ENCODE measurements at places on chromosomes 7 and 10.

GRCh38 chr7:511476-512145 lies 8.0 kb downstream of the PDGFA start:
- DNase-seq: no peak

DNA sequence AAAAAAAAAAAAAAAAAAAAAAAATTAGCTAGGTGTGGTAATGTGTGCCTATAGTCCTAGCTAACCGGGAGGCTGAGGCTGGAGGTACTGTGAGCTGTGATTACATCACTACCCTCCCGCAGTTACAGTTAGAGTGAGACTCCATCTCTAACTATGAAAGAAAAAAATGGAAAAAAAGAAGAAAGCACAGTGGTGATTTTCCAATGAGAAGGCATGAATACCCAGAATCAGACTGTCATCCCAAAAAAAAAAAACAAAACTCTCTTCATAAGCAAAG lies 269.9 kb upstream of the MKLN1 start:
- DNase-seq: no peak

DNA sequence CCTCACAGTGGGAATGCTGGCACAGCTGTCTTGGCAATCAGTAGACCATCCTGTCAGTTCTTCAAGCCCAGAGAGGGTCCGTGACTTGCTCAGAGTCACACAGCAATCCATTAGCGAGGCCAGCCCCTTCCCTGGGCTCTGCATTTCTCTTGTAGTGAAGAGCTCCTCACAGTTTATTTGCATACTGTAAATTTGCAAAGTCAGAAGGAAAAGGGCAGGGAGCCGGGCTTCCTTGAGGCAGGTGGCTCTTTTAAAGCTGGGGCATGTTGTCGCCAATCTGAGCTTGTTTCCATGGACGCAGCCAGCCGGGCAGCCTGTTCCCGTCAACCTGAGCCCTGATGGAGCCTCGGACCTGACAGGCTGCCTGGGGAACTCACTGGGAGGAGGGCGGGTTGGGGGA lies 123.4 kb downstream of the CUX1 start:
- no peak for DNase-seq

- no peak for DNase-seq
Measured at GRCh38 chr7:105971845-105972244, 8.8 kb downstream of the CDHR3 start.

DNA sequence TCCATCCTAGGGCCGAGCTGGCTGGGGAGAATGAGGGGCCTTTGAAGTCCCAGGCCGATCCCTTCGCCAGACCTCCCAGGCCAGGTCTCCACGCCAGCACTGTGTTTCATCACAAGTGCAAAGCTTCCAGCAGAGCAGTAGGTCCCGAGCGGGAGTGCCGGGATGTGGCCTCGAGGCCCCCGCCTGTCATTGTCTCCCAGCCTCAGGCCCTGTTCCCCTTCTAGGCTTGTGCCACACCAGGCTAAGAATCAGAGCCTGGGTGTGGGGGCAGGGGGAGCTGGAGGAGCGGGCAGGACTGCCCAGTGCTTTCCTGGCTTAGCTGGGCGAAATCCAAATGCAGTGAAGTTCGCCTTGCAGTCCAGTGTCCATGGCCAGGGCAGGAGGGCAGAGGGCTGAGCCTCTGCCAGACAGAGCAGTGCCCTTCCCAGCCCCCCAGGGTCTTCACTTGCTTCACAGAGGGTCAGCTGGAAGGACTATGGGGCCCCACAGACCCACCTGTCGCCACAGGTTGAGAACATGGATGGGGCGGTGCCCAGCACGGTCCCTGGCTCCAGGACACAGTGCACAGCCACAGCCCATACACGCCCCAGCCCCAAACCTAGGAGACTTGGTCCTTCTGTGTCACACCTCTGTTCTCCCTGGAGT lies 20.2 kb upstream of the PFKFB3 start:
- no peak for DNase-seq

- no peak for DNase-seq
Measured at GRCh38 chr7:92276460-92276864, 30.7 kb downstream of the ANKIB1 start.

DNA sequence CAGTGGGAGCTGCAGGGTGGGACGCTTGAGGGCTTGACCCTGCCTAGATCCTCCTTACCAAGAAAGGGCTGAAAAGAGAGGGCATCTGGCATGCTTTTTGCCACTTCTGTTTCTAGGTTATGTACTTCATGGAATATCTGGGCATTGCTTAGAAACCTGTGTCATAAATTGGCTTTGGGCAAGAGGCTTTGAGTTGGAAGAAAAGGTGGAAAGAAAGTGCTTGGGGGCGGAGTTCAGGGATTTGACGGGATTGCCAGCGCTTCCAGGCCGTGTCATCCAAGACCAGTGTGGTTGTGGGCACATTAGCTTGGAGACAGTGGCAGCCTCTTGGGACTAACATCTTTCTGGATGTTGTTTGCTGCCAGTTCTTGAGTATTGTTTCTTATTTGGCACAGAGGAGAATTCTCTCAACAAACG lies 825 bp downstream of the ZNF862 start:
- no peak for DNase-seq

DNA sequence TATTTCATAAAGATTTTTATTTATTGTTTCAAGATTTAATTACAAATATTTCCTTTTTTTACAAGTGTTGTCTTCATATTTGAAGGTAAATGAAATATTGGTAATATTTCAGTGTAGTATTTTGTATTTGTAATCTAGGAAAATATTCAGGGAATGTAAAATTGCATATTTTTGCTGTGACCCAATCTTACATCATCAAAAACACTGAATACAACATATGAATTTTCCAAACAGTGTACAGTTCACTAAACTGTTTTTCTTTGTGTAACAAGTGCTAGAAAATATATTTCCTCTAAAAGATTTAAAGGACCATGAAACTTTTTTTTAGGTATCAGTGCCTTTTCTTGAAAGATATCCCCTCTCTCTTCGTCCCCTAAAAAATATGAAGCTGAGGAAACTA lies 251.9 kb upstream of the KCND2 start:
- DNase-seq: no peak

DNA sequence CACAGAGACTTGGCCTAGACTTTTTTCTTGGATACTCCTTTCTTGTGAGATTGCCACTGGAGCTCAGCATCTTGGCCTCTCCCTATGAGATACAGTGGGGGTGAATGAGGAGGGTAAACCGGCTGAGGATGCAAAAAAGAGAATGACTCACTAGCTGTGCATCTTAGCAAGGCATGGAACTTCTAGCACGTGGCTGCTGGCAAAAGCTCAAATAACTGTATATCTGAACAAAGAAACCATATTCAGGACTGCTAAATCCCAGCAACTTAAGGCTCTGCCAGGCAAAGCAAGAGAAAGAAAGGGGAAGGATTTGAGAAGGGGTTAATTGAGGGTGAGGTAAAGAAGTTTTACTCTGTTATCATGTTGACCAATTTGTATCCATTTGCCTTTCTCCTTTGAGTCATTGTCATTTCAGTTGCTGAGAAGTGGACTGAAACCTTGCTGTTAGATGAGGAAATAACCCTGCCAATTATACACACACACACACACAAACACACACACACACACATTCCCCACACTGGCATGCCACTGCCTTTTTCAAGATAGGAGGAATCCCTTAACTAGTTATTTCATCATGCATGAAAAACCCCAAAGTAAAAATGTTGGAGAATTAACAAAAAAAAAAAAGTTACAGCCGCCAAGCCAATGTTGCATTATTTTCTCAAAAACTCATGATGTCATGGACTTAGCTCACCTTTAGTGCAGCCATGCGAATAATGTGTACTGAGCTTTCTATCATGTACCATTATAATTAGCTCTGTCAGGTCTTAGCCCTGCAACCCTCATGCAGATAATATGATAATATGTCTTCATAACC lies 997.3 kb downstream of the LRMDA start:
- DNase-seq: no peak

DNA sequence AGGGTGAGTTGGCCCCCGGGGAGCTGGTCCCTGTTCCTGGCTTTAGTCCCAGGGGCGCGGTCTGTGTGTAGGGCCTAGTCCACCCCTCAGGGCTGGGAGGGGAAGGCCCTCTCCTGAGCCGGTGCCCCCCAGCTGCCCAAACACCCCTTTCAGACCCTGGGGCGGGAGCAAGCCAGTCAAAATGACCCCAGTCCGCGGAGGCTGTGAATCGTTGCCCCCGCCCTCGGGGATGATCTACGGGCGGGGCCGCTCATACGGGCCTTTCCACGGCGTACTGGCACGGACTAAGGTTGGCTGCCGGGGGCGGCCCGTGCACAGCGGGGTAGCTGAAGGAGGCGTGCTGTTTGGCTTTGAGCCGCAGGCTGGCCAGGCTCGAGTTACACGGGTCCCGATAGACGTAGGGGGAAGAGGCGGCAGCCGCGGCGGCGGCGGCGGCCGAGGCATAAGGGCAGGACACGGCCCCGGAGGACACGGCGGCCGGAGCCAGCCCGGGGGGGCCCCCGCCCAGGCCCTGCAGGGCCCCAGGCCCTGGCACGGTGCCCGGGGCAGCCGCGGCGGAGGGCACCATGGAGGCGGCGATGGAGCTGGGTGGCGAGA lies 4.3 kb downstream of the ELOVL3 start:
- DNase-seq: no peak

GRCh38 chr7:147711447-147711846 lies 879.1 kb upstream of the C7orf33 start:
- peak; percentile 50 for DNase-seq

DNA sequence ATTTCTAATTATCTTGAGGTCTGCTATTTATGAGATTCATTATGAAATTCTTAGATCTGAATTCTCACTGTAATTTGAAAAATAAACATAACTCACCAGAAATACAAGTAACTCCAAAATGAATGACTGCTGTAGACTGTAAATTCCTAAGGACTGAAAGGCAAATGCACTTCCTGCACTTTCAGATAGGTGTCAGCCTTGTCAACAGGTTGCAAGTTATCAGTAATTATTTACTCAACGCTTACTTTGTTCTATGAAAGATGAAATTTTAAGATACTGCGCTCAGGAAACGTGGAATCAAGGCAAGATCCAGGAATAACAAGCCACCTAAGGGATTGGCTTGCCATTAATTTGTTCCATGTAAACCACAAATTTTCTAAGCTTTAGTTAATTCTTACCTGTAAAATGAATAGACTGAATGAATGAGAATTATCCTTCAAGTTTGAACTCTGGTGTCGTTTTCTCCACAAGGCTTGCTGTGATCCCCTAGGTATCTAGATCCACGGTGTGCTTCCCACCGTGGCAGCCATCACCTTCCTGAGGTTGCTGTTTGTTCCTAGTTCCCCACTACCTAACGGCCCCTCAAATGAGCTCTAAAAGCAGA lies 12.6 kb downstream of the DHX32 start:
- DNase-seq: no peak

DNA sequence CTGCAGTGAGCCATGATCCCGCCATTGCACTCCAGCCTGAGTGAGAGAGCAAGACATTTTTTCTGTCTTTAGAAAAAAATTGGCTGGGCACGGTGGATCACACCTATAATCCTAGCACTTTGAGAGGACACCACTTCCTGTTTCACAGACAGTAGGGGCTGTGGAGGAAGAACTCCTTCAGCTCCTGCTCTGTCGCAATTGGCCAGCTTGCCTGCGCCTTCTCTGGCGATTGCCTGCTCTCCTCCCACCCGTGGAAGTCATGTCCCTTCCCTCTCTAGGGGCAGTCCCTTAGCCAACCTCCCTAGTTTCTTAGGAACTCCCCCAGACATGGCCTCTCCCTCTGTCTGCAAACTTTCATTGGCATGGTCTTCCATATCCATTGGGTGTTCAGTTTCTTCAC lies 8.7 kb downstream of the PDSS1 start:
- no peak for DNase-seq

- no peak for DNase-seq
Measured at GRCh38 chr7:28036696-28037095, 143.9 kb downstream of the JAZF1 start.

DNA sequence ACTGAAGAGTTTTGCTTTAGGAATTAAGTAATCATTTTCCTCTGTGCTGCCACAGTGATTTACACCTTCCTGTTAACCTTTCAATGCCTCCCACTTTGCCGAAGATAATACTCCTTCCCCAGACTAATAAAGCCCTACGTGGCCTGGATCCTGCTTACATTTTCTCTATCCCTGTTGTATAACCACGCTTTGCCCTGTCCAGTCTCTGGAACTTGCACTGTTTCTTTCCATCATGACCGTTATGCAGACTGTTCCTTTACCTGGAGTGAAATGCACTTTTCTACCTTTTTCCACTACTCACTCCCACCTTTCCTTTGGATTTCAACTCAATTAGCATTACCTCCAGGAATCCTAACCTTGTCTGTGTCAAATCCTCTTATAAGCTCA lies 154.4 kb downstream of the PRKG1 start:
- no peak for DNase-seq

GRCh38 chr10:97731346-97732051 lies 5.4 kb upstream of the ZFYVE27 start:
- no peak for DNase-seq

GRCh38 chr10:83896219-83896618 lies 243.1 kb upstream of the GHITM start:
- DNase-seq: no peak

DNA sequence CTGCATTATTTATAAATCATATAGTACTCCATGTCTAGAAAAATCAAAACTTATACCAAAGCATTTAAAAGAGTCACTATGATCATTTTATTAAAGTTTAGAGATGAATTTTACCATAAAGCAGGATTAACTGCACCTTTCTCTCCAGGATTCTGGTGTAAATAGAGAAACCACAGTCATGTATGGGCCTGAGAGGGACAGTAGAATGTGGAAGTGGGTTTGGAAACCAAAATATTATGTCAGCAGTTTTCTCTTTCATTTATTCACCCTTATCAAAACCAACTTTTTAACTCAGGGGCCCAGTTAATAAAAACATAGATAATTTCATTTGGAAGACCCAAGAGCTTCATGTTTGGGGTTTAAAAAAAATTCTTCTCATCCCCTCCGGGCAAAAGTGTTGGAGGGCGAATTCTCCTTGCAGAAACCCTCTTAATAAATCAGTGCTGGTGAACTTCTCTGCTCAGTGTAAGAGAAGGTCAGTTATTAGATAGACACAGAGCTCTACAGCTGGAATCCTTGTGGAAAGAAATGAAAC lies 266.2 kb downstream of the CREB5 start:
- DNase-seq: no peak

- no peak for DNase-seq
Measured at GRCh38 chr7:159107161-159107892, 37.3 kb downstream of the VIPR2 start.

DNA sequence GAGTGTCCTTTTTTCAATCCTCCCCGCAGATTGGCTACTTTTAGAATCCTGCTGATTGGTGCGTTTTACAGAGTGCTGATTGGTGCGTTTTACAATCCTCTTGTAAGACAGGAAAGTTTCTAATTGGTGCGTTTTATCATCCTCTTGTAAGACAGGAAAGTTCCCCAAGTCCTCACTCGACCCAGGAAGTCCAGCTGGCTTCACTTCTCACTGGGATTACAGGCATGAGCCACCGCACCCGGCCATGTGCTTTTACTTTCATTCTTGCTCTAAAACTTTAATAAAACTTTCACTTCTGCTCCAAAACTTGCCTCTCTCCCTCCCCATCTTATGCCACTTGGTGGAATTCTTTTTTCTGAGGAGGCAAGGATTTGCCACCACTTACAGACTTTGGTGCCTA lies 17.0 kb upstream of the WAPL start:
- DNase-seq: no peak

Measured in forelimb muscle (tissue), 1 donor.